EL (cell line): ENCODE measurements at places on chromosomes 13 and 19.

DNA sequence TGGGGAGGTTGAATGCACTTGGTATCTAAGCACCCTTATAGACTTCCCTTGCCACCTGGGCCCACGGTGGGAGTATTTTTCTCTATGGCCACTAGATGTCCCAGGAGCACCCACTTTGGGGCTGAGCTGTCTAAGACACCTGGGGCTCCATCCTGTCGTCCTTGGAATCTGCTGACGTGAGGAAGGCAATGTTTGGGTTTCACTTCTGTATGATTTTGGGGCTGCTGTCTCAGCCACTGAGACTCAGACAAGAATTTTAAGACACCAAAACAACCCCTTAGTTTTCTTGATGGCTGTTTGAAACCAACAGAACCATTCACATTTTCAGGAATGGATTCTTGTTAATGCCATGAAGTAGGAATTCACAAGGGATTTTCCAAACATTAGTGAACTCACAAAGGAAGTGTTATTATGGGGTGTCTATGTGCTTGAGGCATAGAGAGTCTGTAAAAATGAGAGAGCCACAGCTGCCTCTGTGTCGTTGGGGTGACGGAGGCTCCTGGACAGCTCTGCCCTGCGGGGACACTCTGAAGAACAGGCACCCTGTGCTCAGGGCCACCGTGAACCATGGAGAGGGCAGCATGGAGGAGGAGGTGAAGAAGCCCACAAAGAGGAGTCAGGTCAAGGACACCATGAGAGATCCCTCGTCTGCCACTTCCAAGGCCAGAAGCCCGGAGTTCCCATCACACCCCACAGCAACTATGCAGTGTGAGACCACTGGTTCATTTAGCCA, 106.8 kb upstream of the SPATA13 start:
- DNase-seq, result peak; percentile 61

- no peak for DNase-seq
These were observed 2.0 kb downstream of the LMTK3 start for GRCh38 chr19:48509467-48510194.

- DNase-seq, result no peak
These were observed 16.1 kb downstream of the SBK2 start for GRCh38 chr19:55520691-55521292.

DNA sequence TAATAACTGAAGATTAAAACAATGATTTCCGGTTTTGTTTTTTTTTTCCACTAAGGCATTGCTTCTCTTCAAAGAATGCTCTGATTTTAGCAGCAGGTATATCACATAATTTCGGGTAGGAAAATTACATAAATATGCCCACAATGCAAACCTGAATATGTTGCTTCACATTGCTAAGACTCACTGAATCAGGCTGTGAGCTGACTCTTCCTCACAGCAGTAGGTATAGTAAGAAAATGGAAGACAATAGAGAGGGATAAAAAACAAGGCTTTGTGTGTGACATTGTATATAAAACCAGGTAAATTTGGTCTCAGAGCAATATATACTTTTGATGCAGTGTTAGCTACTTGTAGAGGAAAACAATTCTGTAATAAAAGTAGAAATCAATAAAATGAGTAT, 1355.0 kb downstream of the OLFM4 start:
- no peak for DNase-seq

- DNase-seq, result no peak
These were observed 16.9 kb upstream of the ZNF527 start for GRCh38 chr19:37353968-37354367.

- DNase-seq, result no peak
These were observed 958.4 kb upstream of the SLC10A2 start for GRCh38 chr13:104024416-104025170.

GRCh38 chr19:14562660-14563589, 8.9 kb downstream of the NDUFB7 start:
- DNase-seq, result no peak

- DNase-seq, result no peak
These were observed 492 bp upstream of the PGLYRP1 start for GRCh38 chr19:46023311-46023779.

- peak; percentile 79 for DNase-seq
These were observed 5.1 kb downstream of the JUNB start for GRCh38 chr19:12796146-12797071.

DNA sequence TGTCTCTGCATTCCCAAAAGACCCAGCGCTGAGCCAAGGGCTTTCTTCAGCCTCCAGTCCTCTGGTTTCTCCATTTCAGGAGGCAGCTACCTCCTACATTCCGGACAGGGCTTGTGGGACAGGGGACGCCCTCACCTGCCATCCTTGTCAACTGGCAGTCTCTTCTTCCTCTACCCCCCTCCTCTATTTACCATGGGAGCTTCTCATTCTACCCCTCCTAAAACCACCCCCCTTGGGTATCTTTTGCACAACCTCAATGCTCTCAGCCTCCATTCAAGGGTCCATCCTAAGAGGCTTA, 43.8 kb downstream of the ZNF93 start:
- DNase-seq, result no peak

DNA sequence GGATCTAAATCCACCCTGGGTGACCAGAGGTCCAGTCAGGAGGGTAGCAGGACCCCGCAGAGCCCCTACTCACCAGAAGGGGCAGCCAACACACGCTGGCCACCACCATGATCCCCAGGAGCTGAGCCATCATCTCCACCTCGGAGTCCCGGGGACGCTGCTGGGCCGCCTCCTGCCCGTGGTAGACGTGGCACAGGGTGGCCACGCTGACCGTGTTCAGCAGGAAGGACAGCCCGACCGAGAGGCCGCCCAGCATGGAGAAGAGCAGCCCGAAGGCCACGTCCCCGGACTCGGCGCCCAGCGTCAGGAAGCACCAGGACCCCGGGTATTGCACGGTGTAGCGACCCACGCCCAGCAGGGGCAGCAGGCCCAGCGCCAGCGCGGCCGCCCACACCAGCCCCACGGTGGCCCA, 6.9 kb downstream of the TBXA2R start:
- no peak for DNase-seq

DNA sequence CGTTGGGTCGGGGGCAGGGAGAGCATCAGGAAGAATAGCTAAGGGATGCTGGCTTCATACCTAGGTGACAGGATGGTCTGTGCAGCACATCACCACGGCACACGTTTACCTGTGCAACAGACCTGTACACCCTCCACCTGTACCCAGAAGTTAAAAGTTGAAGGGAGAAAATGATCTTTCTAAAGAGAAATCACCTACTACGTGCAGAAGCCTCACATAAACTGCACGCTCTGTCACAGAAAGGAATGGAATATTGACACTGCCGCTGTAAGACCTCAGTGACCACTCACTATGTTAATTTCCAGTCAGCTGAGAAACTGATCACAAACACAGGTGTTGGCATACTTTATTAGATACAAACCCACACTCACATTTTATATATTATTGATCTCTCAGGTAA, 26.8 kb downstream of the LAMP1 start:
- DNase-seq, result no peak

DNA sequence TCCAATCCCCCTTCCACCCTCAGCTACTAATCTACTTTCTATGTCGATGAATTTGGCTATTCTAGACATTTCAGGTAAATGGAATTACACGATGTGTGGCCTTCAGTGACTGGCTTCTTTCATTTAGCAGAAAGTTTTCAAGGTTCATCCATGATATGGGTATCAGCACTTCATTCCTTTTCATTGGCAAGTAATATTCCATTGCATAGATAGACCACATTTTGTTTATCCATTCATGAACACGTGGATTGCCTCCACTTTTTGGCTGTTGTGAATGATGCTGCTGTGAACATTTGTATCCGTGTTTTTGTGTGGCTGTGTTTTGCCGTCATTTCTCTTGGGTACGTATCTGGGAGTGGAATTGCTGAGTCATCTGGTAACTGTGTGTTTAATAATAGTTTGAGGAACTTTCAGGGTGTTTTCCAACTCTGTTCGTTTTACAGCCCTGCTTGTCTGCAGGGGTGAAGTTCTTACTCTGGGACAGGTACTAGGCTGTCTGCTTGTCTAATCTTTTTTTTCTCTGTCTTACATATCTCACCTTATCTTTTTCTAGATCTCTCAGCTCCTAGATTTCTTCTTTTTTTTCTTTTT, 32.5 kb downstream of the MARK4 start:
- no peak for DNase-seq

- DNase-seq, result no peak
These were observed 5.0 kb downstream of the RPL36 start for GRCh38 chr19:5694956-5695648.

DNA sequence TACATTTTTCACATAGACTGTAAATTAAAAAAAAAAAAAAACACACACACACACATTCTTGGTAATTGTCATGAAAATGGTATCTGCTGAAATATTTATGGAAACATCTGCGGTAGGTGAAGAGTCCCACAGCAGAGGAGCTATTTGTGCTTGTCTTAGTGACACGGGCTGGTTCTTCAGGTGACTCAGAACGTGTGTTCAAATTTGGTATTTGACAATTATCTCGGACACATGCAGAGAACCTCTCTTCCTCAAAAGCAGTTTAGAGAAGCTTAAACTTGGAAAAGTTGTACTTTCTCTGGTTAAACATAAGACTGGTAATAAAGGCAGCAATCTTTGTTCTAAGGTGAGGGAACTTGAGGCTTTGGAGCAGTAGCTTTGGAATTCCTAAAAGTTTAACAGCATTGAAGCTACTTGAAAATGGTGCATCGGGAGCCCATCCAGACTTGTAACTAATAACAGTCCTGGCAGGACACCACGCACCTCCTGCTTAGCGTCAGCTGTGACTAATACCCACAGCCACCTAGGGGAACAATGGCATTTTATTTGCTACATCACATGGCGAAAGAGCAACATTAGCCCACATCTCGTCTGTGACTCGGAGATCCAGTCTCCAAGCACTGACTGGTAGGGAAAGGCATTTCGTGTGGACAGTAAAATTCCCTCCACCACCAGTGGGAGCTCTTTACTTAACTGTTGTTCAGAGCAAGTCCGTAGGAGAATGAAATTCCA, 1505.1 kb upstream of the SLC10A2 start:
- DNase-seq, result peak; percentile 60

DNA sequence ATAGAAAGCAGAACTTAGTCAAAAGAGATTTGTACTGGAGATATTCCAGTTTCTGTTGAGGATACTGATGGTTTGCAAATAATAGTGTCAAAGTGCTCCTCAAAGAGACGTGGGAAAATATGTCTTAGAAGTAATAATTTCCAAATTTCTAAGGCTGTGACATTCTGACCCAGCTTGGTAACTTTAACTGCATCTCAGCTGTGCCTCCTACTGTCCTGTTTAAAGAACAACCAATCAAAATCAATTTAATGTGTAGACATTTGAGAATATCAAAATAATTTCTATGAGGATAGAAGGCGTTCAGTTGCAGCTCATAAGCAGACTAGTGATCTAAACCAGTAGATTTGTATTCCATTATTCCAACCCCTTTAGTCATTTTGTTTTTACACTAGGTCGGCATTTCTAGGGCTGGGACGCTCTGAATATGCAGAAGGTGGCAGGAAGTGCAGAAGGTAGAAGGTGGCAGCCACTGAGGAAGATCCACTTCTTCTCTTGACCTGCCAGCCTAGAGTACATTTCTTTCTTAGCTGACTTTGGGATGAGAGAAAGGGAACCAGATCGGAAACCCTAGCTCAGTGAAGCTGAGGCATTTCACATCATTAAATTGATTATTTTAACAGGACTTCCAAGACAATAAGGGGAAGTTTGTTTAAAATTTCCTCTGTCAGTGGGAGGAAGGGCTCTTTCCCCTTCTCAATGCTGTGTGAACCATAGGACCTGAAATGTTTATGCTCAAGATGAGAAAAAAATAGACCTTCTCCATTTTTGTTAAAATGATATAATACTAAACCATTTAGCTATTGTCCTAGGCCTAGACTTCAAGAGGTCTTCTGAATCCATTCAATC, 67.5 kb downstream of the COL4A1 start:
- DNase-seq, result no peak

- no peak for DNase-seq
These were observed 70.9 kb upstream of the ARHGEF7 start for GRCh38 chr13:111044087-111044830.

- DNase-seq, result peak; percentile 32
These were observed 3.2 kb upstream of the MAB21L1 start for GRCh38 chr13:35479706-35480105.

GRCh38 chr19:55667958-55668357, 7.1 kb upstream of the EPN1 start:
- DNase-seq, result no peak

DNA sequence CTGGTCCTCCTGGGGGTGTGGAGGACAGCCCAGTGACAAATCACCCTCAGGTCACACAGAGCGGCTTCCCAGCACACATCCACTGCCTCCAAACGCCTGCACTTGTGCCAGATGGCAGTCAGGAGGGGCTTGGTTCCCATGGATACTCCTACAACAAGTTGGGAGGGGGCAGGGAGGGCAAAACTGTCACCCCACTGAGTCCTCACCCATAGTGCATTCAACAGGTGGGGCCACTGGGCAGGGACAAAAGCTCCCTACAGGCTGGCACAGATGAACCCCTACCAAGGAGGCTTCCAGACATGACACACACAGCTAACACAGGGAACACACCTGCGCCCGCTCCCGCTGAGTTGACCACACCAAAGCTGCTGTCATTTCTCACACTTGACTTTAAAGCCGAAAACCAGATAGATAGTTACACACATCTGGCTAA, 120.5 kb downstream of the STK24 start:
- no peak for DNase-seq

GRCh38 chr13:77345150-77345780, 18.4 kb upstream of the MYCBP2 start:
- DNase-seq, result no peak

GRCh38 chr19:42261763-42262162, 6.8 kb upstream of the ERF start:
- no peak for DNase-seq

GRCh38 chr13:82374719-82375118, 1507.6 kb downstream of the SLITRK1 start:
- DNase-seq, result no peak

DNA sequence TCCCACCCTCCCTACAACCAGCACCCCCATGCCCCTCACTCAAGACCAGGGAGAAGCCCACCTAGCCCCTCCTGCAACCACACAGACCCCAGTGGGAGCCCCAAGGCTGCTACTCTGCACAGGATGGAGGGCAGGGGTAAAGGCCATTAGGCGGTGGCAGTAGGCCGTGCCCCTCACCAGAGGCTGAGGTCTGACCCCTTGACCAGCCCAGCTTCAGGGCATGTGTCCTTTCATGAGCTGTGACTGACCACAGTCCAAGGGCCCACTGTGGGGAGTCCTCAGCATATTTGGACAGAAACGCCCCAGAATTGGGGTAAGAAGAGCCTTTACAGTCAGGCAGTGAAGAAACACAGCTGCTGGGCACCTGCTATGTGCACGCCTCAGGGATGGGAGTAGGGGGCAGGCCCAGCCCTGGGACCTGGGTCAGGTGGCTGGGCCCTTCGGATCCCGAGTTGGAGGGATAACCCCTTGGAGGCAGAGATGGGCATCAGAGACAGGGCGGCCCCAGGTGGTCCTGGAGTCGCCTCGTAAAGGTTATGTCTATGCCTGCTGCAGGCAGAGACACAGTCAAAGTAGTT, 1.7 kb upstream of the RPS5 start:
- no peak for DNase-seq

- no peak for DNase-seq
These were observed 19.0 kb downstream of the SPC24 start for GRCh38 chr19:11136400-11137101.

DNA sequence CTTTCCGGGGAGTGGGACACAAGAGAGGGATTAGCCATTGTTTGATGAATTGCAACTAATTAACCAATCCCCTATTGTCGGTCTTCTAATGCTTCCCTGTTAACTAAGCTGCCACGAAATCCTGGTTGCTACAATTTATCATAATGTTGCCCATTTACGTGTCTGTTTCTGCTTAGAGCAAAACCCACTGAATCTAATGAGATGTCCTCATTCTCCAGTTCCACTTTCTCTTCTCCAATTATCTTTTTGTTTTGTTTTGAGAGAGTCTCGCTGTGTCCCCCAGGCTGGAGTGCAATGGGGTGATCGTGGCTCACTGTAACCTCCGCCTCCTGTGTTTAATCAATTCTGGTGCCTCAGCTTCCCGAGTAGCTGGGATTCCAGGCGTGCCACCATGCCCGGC, 5.2 kb upstream of the DPP9 start:
- no peak for DNase-seq
